ENCODE measurements at places on chromosomes 6 and 20. TPM values are rescaled to one million over a fixed set of nuclear protein-coding genes. Genes with fewer than 3 reads are reported as not detected.

DNA sequence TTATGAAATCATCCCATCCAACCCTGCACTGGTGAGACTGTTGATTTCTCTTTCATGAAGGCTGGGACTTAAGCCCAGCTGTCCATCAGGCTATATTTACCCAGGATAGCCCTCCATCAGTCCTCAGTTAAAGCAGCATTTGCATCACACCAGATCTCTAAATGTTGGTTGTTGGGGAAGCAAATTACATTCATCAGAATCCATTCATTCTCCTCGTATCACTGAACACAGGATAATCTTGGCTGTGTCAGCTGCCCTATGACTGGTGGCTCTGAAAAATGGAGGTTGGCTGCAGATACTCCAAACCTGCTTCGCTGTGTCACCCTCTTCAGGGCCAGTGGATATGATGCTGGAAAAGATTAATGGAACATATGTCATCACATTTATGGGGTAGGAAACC is 718.3 kb downstream of the KIF16B start:
- no peaks in the 10 kb centered on the region for H3K27me3 ChIP-seq
- H3K4me3 ChIP-seq: no peak overlapping the region
- H3K4me1 ChIP-seq: no peaks in the 10 kb centered on the region
- no peaks in the 10 kb centered on the region for H3K36me3 ChIP-seq
- DNase-seq: no peak
- no peak overlapping the region for H3K27ac ChIP-seq

DNA sequence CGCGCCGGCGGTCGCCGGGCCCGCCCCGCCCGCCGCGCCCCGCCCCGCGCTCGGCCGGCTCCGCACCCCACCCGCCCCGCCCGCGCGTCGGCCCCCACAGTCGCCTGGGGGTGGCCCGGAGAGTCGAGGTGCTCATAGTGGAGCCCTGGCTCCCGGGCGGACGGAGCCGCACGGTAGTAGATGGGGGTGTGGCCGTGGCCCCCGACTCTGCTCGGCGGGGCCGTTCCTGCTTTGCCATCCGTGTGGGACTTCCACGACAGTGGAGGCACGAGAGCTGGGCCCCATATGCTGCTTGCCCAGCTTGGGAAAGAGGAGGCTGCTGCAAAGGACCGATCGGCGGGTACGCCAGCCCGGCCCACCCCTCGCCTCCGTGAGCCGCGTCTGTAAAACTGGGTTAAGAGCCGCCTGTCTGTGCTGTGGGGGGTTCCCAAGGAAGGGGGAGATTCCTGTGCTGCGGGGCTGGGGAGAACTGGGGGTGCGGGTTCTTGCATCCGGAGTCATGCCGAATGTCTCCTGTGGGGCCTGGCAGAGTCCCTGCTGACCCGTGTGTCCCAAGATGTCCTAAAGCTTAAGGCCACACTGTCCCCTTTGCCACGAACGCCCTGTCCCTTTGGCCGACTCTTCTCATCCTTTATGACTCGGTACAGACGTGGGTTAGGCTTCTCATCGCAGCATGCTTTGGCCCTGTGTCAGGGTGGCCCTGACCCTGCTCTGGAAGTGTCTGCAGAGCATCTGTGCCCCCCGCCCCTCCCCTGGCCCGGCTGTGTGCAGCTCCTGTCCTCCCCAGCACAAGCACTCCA is at the start of gene OPRL1:
Gene OPRL1, plus strand, starts transcription at position 70 of the 800 bp plus-strand sequence. CDS start 12,639 bp downstream, outside the sequence.
- H3K27ac ChIP-seq: no peak within 1 kb of the TSS
- DNase-seq: peak; percentile 53
- no peaks in the 10 kb centered on the region for H3K4me1 ChIP-seq

DNA sequence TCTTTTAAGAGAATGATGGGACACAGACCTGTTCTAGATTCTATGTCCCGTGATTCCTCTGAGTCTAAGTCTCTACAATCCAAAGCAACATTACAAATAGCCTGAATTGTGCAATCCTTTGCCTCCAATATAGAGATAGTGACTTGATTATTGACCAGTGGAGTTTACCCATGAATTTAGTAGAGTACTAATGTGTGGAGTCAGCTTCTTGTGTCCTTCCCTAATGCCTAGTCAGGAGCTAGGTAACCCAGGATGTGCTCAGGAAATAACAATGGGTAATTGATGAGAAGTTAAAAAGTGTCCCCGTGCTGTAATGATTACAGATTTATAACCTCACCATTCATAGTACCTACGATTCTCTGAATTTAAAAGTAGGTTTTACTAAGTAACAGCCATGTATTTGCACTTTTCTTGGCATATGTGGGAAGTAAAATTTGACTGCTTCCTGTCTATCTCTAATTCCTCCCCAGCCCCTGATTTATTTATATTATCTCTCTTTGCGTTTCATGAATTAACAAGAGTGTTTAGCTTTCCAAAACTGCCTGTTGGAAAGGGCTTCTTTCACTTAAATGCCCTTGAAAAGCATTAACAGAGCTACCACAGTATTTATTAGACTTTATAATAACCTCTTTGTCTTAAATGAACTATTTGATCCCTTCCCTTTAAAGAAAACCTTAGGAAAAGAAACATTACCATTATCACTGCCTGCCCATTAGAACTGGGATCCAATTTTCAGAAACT is 30.5 kb downstream of the NEDD9 start:
- no peaks in the 10 kb centered on the region for H3K27me3 ChIP-seq
- no peak overlapping the region for H3K27ac ChIP-seq
- no peak for DNase-seq
- H3K4me3 ChIP-seq: no peak overlapping the region

DNA sequence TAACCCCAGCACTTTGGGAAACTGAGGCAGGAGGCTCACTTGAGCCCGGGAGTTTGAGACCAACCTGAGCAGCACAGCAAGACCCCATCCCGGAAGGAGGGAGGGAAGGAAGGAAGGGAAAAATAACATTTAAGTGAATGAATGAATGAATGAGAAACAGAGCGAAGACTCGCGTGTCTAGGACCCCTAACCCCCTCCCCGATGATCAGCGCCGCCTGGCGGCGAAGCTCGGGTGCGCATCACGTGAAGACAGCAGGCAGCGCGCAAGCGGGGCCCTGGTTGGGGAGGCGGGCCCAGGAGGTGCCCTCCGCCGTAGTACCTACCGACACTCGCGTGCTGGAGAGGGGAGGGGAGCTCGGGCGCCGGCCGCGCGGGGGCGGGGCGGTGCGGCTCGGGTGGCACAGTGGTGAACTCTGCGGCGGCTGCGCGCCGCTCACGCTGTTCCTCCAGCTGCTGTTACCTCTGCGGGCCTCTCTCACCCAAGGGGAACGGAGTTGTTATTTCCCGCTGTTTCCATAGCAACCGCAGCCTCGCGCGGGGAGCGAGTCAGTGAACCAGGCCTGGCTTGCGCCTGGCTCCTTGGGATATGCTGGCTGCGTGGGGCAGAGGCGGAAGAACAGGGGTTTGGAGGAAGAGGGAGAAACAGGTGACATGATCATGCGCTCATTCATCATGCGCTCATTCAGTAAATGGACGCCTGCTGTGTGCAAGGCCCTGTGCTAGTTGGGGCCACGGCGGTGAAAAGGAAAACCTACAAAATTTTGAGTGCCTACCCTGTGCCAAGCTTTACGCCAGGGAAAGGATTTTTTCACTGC is 2.0 kb upstream of the DCDC2 start:
- peak; percentile 79 for DNase-seq
- H3K27ac ChIP-seq: no peak overlapping the region
- H3K4me1 ChIP-seq: no peaks in the 10 kb centered on the region
- peak overlapping the region; percentile 46 for H3K4me3 ChIP-seq
- H3K36me3 ChIP-seq: no peaks in the 10 kb centered on the region

GRCh38 chr6:3843379-3844096 is 5.6 kb upstream of the FAM50B start:
- H3K4me1 ChIP-seq: peaks cover 9% of the 10 kb centered on the region
- DNase-seq: no peak
- no peaks in the 10 kb centered on the region for H3K27me3 ChIP-seq

- DNase-seq: no peak
- no peak overlapping the region for H3K27ac ChIP-seq
- no peaks in the 10 kb centered on the region for H3K27me3 ChIP-seq
- peak overlapping the region; percentile 32 for H3K4me3 ChIP-seq
Observed at GRCh38 chr6:10403385-10404106, 11.3 kb downstream of the TFAP2A start.

PREP gene
- total RNA-seq: 12.5 TPM

B3GAT2 gene
- not detected for total RNA-seq

DNA sequence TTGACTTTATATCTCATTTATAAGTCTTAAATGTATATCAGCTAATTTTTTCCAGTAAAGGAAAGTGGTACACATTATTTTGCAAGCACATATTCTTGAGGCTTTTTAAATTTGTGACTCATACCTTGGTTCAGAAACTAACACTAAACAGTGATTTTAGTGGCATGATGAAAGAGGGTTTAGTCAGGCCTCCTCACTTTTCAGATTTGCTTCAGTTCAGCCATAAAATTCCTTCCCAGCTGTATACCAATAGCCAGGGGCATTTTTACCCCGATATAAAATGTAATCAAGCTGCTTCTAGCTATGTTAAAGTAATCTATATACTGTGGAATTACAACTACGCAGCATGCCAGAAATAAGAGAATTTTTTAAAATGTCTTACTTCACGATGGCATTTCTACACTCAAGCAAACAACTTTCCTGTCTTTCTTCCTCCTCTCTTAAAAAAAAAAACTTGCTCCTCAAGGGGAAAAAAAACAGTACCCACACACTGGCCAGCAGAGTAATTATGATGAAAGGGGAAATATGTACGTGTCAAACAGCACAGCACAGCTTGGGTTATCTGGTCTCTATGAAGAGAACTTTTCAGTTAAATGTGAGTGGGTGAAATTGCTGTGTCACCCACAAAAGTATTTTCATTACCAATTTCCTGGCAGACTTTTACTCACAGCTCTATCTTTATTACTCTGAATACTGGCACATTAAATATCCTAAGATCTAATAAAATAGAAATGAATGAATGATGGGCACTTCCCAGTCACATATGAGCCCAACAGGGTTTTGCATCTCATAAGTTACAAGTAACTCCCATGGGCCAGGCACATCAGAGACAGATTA is 244.8 kb upstream of the TENT5A start:
- no peak overlapping the region for H3K27ac ChIP-seq
- no peak for DNase-seq
- no peak overlapping the region for H3K4me3 ChIP-seq
- H3K27me3 ChIP-seq: no peaks in the 10 kb centered on the region

- DNase-seq: no peak
- H3K27ac ChIP-seq: no peak overlapping the region
- no peaks in the 10 kb centered on the region for H3K27me3 ChIP-seq
- H3K4me1 ChIP-seq: no peaks in the 10 kb centered on the region
- no peak overlapping the region for H3K4me3 ChIP-seq
Observed at GRCh38 chr6:119856136-119856535, 506.6 kb upstream of the MAN1A1 start.

ZSCAN23 gene
- 3.0 TPM for total RNA-seq

HLA-DOB gene
- total RNA-seq: 0.63 TPM

GRCh38 chr20:6832811-6833210 is 65.3 kb downstream of the BMP2 start:
- H3K36me3 ChIP-seq: no peaks in the 10 kb centered on the region
- DNase-seq: no peak

GRCh38 chr20:19310541-19310940 is 98.1 kb downstream of the SLC24A3 start:
- no peak for DNase-seq
- no peak overlapping the region for H3K27ac ChIP-seq
- no peak overlapping the region for H3K4me3 ChIP-seq
- H3K4me1 ChIP-seq: peaks cover 4% of the 10 kb centered on the region

DNA sequence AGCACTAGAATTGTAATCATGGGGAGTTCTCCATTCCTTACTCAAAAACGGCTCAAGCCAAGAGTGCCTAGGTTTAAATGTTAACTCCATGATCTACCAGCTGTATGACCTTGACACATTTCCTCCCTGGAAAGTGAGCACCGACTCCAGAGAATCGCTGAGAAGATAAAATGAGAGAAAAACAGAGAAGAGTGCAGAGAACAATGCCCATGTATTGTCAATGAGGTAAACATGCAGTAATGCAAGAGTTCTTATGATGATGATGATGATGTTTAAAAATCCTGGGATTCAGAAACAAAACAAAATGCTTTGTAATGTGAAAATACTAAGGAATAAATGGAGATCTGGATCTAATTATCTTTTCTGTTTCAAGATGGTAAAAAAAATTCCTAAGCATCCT is 64.8 kb upstream of the BEND6 start:
- no peak for DNase-seq
- H3K36me3 ChIP-seq: no peaks in the 10 kb centered on the region
- no peaks in the 10 kb centered on the region for H3K4me1 ChIP-seq
- no peak overlapping the region for H3K4me3 ChIP-seq

DNA sequence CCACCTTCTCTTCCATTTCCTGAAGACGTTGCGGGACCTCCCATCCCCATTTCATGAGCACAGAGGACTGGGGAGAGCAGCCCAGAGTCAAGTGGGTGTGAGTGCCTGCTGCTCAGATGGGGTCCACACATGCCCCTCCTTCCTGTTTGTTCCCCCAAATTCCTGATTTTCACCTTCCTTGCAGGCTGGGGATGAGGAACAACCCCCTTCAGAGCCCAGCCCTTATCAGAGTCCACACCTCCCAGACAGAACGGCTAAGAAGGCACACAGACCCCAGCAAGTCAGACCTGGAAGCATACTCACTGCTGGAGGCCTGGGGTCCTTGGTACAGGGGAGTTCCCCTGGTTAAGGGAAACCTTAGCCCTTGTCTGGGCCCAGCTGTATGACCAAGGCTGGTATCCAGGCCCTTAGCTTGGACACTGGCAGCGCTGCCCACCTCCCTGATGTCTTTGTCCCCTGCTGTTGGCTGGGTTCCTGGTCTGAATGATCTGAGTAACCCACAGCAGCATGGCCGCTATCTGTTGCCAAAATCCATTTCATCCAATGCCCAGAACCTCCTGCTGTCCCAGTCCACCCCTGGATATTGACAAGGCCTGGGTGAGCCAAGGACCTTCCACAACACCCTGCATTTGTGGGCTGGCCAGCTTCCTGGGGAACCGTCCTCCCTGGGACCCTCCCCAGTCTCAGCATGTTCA is 230.9 kb downstream of the SYNDIG1 start:
- no peaks in the 10 kb centered on the region for H3K27me3 ChIP-seq
- no peaks in the 10 kb centered on the region for H3K36me3 ChIP-seq
- peaks cover 1% of the 10 kb centered on the region for H3K4me1 ChIP-seq
- DNase-seq: no peak
- H3K27ac ChIP-seq: no peak overlapping the region

DNA sequence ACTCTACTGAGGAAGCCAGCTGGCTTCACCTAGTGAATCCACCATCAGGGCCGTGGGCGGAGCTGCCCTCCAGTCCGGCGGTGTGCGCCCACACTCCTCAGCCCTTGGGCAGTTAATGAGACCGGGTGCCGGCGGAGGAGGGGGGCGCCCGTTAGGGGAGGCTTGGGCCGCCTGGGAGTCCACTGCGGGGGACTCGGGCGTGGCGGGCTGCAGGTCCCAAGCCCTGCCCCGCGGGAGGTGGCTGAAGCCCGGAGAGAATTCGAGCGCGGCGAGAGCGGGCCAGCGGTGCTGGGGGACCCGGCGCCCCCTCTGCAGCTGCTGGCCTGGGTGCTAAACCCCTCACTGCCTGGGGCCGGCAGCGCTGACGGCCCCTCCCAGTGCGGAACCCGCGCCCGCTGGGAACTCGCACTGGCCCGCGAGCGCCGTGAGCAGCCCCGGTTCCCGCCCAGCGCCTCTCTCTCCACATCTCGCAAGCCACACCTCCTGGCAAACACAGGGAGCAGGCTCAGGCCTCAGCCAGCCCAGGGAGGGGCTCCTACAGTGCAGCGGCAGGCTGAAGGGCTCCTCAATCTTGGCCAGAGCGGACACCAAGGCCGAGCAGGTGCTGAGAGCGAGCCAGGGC is 38.4 kb upstream of the GCNT2 start:
- no peak overlapping the region for H3K4me3 ChIP-seq
- H3K4me1 ChIP-seq: no peaks in the 10 kb centered on the region
- DNase-seq: no peak
- no peaks in the 10 kb centered on the region for H3K36me3 ChIP-seq
- H3K27me3 ChIP-seq: no peaks in the 10 kb centered on the region

- no peaks in the 10 kb centered on the region for H3K4me1 ChIP-seq
- no peaks in the 10 kb centered on the region for H3K27me3 ChIP-seq
- no peaks in the 10 kb centered on the region for H3K36me3 ChIP-seq
Observed at GRCh38 chr6:906920-907319, 214.0 kb upstream of the EXOC2 start.
